ENCODE measurements at places on chromosomes 16 and 17.

DNA sequence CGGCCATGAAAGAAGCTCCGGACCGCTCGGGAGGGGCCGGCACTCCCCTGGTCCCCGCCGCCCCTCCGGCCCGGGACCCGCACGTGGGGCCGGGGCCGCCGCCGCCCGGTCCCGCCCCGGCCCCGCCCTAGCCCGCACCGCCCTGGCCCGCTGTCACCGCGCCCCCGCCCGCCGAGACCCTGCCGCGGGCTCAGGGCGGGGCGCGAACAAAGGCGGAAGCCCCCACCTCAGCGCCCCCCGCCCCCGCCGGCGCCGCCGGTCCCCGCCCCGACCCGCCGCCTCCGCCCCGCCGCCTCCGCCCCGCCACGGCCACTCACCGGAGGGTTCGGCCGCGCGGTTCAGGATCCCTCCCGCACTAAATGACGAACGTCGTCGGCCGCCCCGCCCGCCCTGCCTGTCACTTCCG, at the start of gene ARHGDIA:
Gene ARHGDIA (minus strand): TSS at position 357 of the 406 bp plus-strand sequence. CDS start 1,407 bp downstream, outside the sequence.
- no peak for DNase-seq

GRCh38 chr16:35910409-35910808, 2451.0 kb downstream of the TP53TG3F start:
- no peak for DNase-seq

DNA sequence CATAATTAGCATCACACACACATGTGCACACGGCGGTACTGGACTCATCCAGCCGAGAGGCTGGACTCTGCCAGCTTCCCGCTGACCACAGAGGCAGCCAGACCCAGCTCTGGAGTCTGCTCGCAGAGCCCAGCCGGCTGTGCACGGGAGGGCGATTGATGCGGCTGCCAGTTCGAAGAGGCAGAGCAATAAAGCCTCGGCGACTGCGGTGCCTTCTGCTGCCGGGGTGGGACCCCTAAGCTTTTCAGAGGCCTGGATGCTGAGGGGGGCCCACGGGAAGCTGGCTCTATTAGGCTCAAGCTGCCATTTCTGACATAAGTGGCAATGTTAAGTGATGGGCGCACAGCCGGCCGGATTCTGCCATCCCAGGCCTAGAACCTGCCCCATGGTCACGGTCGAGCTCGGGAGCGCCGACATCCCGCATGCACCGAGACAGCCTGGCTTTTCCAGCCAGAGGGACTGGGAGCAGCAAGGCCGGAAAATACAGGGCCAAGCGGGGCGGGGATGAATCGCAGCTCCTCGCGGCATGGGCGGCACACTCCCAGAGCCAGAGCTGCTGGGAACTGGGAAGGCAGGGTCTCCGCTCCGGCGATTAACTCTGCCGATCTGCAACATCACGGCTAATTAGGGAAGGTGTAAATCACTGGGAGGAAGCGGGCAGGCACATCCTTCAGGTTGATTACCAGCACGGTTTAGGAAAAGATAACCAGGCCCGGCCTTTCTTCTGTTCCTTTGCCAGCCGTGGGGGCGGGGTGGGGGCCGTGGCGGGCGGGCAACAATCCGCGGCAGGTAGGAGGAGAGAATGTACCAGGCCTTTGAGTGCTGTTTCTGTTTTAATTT, 57.7 kb downstream of the TBC1D16 start:
- DNase-seq = no peak

DNA sequence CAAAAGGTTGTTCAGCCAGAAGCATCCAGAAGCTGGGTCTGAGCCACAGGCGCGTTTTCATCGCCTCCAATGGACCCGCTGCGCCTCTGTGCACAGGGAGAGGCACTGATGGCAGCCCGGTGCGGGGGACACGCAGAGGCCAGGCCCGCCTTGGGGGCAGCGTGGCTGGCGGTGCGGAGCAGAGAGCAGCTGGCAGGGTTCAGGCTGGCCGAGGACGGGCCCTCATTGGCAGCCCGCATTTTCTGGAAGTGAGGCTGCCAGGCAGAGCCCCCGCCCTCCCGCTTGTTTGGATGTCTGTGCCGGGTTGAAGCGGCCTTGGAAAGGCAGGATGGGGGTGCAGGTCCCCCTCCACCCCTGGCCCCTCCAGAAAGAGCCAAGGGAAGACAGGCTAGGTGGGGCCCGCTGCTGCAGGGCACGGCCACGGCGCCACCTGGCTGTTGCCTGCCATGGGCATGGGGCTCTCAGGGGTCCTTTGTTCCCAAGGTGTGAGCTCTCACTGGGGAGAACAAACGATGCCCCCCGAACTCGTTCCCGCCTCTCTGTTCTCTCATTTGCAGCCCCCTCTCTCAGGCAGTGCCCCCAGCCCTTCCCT, 18.8 kb downstream of the GSE1 start:
- no peak for DNase-seq

- no peak for DNase-seq
These were observed 78.2 kb downstream of the CCDC182 start for GRCh38 chr17:57666946-57667345.

Data from activated T-cell treated with anti-CD3 and anti-CD28 coated beads for 4 hours (primary cell).